ENCODE measurements at places on chromosomes 1 and 21. TPM values are rescaled to one million over a fixed set of nuclear protein-coding genes. Genes with fewer than 3 reads are reported as not detected.

Gene GPA33
- total RNA-seq = 0.20 TPM

Gene SLAMF7
- total RNA-seq = 0.68 TPM

Gene HPCAL4
- total RNA-seq = 0.08 TPM

Gene ADGRB2
- not detected for total RNA-seq

Gene SELL
- 1.9 TPM for total RNA-seq

DNA sequence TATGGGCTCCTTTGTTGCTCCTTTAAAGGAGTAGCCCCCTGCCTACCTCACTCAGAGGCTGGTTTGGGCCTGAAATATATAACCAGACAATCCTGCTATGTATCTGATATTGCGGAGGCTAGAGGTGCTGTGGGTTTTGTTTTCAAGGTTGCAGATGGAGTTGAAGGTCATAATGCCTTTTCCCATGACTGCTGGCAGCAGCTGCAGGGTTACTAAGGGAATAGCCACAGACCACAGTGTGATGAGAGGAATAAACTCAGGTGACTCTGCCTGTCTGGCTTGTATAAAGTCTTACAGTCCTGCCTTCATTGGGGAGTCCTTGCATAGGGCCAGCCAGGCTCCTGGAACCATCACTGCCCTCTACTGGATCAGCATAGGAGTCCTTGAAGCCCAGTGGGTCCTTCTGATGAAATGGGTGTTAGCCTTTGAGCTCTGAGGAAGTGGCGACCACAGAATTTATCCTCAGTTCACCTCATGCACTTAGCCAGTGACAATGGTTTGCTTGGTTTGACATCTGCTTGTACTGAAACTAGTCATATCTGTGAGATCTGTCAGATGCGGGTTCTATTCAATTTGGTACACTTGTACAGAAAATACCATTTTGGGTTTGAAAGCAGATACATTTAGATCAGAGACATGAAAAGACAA lies 174.4 kb upstream of the HMCN1 start:
- peak; percentile 51 for DNase-seq

DNA sequence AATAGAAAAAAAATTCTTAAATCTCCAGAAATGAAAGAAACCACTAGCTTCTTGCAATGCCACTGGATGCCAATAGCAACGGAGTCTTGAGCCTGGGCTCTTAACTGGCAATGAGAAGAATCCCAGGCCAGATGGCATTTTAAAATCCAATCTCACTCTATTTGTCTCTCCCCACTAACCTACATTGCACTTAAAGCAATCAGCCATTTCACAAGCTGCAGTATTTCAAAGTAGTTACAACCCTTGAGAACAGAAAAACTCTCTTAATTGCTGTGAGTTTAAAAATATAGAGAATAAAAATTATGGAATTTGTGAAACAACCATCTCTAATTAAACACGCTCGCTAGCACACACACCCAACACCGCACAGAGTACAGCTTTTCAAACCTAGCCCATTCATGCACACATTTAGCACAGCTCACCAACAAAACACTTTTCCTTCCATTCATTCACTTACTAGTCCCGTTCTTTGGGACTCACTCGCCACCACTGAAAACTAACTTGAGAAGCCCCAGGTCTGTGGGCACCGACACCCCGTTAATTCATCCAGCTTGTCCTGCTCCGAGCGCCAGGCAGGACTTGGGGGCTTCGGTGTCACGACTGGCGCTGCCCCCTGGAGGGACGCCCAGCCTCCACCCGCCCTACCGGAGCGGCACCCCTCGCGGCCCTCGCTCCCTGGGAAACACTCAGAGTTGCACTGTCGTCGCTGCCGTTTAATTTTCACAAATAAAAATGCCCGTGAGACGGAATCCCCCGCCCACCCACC lies 1.0 kb downstream of the DDAH1 start:
- no peak for DNase-seq

- peak; percentile 56 for DNase-seq
Measured at GRCh38 chr21:36155603-36156338, 853 bp upstream of the DOP1B start.

DNA sequence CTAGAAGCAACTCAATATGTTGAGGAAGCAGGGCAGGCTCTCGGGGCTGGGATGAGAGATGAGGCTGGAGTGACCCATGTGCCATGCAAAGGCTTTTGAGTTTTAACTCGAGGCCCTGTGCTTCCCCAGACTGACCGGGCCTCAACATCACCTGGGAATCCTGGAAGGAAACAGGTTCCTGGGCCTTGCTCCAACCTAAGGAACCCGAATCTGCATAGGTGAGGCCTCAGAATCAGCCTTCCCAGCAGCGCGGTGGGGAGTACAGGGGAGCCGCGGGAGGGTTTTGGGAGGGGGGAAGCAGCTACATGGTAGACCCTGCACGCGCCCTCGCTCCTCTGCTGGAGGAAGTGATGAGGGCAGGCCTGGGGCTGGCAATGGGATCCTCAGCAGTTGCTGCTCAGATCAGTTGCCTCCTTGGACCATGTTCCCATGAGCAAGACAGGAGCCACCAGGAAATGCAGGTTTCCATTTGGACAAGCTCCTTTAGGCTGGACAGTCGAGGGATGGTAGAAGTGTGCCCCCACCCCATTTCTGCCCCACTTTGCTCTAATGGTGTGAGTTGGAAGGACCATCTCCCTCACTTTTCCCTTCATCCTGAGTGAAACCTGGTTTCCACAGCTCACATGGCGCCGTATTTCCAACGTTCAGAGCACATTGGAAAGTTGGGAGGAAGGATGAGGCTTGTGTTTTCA lies 4.5 kb upstream of the KIAA1614 start:
- DNase-seq = peak; percentile 26

DNA sequence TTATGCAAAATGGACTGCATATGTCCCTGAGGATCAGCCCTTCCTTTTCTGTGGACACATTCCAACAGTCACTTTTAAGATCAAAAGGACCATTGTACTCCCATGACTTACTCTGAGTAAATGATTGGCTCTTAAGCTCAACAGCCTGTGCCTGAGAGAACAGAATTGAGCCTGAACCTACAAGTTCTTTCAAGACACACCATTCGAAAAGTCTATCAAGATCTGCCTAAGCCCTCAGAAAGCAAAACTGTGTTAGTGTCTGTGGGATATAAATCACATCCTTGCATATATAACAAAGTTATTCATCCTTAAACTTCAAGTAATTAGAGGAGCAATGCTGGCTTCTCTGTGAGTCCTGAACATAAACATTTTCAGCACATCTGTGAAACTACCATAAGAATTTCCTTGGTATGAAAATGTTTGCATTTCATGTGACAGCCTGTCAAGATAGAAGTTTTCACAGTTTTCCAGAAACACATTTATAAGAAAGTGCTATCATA lies 41.6 kb downstream of the PCNX2 start:
- DNase-seq = no peak

DNA sequence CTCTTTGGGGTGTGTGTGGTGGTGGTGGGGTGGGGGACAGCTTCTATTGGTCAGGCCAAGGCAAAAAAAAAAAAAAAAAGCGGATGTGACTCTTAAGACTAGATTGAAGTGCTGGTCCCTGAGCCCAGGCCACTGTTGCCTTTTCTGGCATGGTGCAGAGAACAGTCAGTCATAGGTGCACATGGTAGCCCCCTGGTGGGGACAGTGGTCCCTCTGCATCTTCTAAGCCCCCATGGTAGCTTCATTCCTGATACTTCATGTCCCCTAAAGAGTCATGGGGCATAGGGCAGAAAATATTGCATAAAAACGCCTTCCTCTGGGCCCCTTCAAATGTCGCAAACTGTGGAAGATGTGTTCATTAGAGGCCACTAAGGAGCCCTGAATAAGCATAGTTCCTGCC lies 371.8 kb downstream of the NPHP4 start:
- DNase-seq = no peak

- DNase-seq = peak; percentile 60
Measured at GRCh38 chr21:43362321-43362791, 64.6 kb downstream of the SIK1 start.

- DNase-seq = peak; percentile 99
Measured at GRCh38 chr1:205631768-205632668, at the start of gene ELK4. ELK4 (minus strand) TSS chr1:205632011; CDS start chr1:205623882, 8,129 bp downstream.

DNA sequence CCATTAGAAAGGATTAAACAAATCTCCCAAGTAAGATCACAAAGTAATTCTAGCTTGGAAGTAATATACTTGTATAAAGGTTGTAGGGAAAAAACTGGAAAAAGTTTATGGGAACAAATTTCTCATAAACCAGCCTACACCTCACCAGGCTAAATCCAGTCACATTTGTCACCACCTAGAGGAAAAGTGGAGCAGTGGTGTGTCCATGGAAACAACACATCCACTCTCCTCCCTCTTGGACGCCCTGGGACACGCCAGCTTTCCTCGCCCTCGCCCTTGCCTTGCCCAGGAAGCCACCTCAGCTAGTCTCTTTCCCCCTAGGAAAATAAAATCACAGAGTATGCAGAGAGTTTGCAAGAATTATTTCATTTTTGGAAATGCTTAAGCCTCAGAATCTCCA lies 2.2 kb downstream of the PALMD start:
- peak; percentile 70 for DNase-seq

GRCh38 chr1:213276236-213276635 lies 225.2 kb downstream of the RPS6KC1 start:
- no peak for DNase-seq

DNA sequence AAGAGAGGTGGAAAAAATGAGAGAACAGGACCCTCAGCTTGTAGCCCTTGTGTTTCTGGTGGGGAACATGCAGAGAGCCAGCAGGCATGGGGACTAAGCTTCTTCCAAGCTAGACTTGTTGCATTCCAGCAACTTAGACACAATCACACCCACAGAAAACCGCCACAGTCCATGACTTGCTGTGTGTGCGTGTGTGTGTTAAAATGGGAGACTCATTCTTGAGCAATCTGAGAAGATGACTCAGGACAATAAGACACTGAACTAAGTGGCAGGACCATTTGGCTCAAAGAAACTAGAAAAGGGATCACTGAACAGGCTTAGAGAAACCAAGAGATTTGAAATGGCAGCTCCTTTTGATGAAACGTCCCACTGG lies 78.0 kb downstream of the HLX start:
- no peak for DNase-seq

- DNase-seq = no peak
Measured at GRCh38 chr1:36982709-36983108, 51.6 kb downstream of the GRIK3 start.

- peak; percentile 76 for DNase-seq
Measured at GRCh38 chr1:19819701-19820100, 4.6 kb upstream of the RNF186 start.

Measured in left lobe of liver (tissue), 2 donors.